Stimulated activated CD8-positive, alpha-beta memory T cell treated with anti-CD3 and anti-CD28 coated beads, Interleukin-7, amount 100 ng/mL, for 48 hours (primary cell): ENCODE measurements at places on chromosomes 16 and 17.

GRCh38 chr17:34579017-34579946 lies at the start of gene TMEM132E:
TMEM132E (plus strand) TSS chr17:34579582; CDS start chr17:34581077, 1,495 bp downstream.
- DNase-seq, result no peak

GRCh38 chr17:2795441-2796163 lies 636 bp upstream of the RAP1GAP2 start:
- DNase-seq, result no peak

DNA sequence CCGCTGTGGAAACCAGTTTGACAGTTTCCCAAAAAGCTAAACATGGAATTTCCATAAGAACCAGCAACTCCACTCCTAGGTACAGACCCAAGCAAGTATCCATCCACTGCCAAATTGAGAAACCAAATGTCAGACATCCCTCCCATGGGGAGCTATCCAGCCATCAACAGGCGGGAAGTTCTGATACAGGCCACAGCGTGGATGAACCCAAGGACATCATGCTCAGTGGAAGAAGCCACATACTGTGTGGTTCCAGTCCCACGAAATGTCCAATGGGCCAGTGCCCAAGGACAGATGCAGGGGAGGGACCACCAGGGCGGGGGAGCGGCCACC lies 12.6 kb upstream of the BAIAP2 start:
- DNase-seq, result no peak

GRCh38 chr16:88681709-88682451 lies 4.4 kb downstream of the SNAI3 start:
- DNase-seq, result peak; percentile 81

DNA sequence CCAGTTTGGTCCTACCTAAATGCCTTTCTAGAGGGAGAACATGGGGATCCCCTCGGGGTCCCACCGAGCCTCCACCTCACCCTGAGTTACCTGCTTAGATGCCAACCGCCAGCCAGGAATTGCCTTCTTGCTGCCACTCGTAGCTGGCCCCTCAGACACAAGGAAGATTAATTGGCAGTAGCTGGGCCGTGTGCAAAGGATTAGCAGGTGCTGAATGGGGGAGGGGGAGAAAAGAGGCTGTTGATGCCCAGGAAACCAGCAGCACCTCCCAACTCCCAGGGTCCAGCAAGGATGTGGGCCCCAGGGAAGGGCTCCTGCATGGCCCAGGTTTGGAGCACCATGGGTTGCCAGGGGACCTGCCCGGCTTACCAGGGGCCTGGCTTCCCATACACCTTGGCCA lies at the start of gene CNGB1:
TSS of gene CNGB1 (minus strand) at position 159 of the 400 bp plus-strand sequence. CDS start 3,842 bp downstream, outside the sequence.
- DNase-seq, result no peak

DNA sequence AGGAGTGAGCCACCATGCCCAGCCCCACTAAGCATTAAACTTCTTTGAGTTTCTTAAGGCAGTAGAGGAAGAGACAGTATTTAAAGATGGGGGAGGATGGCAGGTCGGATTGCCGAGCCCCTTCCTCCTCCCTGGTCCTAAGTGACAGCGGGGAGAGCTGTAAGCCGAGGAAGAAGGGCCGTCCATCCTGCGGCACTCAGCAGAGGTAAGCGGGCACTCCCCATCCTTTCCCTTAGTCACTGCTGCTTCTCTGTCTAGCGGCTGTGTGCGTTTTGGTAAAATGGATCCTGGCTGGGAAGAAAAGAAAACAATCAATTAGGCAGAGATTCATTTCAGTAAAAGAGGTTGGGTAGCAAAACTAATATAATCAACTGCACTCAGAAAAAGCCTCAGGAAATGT lies 13.9 kb downstream of the DNAAF1 start:
- no peak for DNase-seq

DNA sequence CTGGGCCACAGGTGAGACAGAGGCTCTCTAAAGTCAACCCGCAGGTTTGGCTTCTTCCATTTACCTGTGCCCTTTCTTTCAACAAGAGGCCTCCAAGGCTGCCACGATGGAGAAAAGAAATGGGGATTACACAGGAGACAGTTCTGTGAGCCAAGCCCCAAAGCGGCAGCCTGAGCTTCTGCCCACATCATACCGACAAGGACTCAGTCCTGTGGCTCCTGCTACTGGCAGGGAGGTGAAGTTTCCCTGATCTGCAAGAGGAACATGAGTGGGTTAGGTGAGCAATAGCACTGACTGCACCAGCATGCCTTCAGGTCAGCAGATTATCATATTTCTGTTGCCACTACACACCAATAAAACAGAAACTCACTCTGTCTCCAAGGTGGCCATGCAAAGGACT lies 800.0 kb downstream of the KCNJ18 start:
- no peak for DNase-seq

DNA sequence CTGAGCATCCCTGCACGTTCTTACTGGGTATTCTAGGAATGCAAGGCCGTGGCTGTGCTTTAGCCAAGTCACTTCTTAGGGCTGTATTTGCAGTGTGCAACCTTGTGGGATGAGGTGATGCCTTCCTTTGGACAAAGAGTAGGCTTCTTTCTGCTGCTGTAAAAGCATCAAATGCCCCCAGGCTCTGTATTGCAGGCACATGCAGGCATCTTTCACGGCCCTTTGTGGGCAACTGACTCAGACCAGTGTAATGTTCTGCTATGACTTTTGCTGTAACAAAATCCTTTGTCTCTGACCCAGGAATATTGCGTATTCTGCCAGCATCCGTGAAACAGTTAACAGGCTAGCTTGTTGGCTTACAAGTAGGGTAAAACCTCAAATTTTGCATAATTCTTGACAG lies 30.9 kb upstream of the GCSH start:
- DNase-seq, result no peak
